Sigmoid colon (tissue), 7 donors: ENCODE measurements at places on chromosomes 1 and 21. TPM values are rescaled to one million over a fixed set of nuclear protein-coding genes. Genes with fewer than 3 reads are reported as not detected.

- H3K36me3 ChIP-seq: no peaks in the 10 kb centered on the region
- no peaks in the 10 kb centered on the region for H3K4me1 ChIP-seq
- H3K4me3 ChIP-seq: no peak overlapping the region
- DNase-seq: no peak
- no peak overlapping the region for H3K27ac ChIP-seq
Observed at GRCh38 chr21:44275041-44275440, 10.6 kb upstream of the AIRE start.

GRCh38 chr1:65422241-65423203 is 2.1 kb downstream of the LEPR start:
- no peak for DNase-seq
- H3K27ac ChIP-seq: no peak overlapping the region
- H3K4me1 ChIP-seq: peaks cover 34% of the 10 kb centered on the region
- H3K36me3 ChIP-seq: no peaks in the 10 kb centered on the region
- peak overlapping the region; percentile 88 for H3K4me3 ChIP-seq

- H3K27me3 ChIP-seq: no peaks in the 10 kb centered on the region
- no peak within 1 kb of the TSS for H3K4me3 ChIP-seq
- no peak within 1 kb of the TSS for H3K27ac ChIP-seq
- no peaks in the 10 kb centered on the region for H3K4me1 ChIP-seq
Observed at GRCh38 chr1:160954158-160955104, at the start of gene ITLN2. Gene ITLN2, minus strand, starts transcription at chr1:160954809. Its CDS starts 68 bp downstream, at chr1:160954741.

GRCh38 chr1:71047635-71048607 is at the start of gene PTGER3:
Gene PTGER3, minus strand, starts transcription at chr1:71047816. Its CDS starts 239 bp downstream, at chr1:71047577.
- peak within 1 kb of the TSS; percentile 71 for H3K27ac ChIP-seq
- H3K4me3 ChIP-seq: peak within 1 kb of the TSS; percentile 47
- no peaks in the 10 kb centered on the region for H3K36me3 ChIP-seq

GRCh38 chr1:156556354-156556753 is 16.0 kb downstream of the IQGAP3 start:
- no peak overlapping the region for H3K4me3 ChIP-seq
- no peaks in the 10 kb centered on the region for H3K36me3 ChIP-seq
- DNase-seq: peak; percentile 61
- peaks cover 5% of the 10 kb centered on the region for H3K4me1 ChIP-seq

DNA sequence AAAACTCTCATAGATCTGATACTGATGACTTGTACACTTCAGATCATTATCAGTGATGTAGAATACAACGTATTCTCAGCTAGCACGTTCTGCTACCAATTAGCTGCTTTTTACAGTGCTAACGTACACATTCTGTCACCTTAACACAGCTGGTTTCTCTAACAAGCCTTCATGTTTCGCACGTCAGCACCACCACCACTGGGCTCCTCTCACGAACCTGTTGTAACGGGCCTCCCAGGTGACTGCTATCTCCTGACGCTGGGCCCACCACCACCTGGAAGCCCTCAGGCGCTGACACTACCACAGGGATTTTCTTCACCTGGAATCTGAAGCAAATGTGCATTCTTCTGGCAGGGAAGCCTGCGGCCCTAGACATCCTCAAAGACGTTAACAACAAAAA is 19.8 kb downstream of the TOMM20 start:
- H3K27me3 ChIP-seq: no peaks in the 10 kb centered on the region
- DNase-seq: no peak
- H3K4me3 ChIP-seq: no peak overlapping the region
- peaks cover 59% of the 10 kb centered on the region for H3K36me3 ChIP-seq
- H3K27ac ChIP-seq: no peak overlapping the region

- no peaks in the 10 kb centered on the region for H3K27me3 ChIP-seq
- peaks cover 6% of the 10 kb centered on the region for H3K36me3 ChIP-seq
- no peak for DNase-seq
- H3K4me3 ChIP-seq: no peak overlapping the region
- peaks cover 15% of the 10 kb centered on the region for H3K4me1 ChIP-seq
Observed at GRCh38 chr1:20632386-20632785, 872 bp upstream of the PINK1 start.

DNA sequence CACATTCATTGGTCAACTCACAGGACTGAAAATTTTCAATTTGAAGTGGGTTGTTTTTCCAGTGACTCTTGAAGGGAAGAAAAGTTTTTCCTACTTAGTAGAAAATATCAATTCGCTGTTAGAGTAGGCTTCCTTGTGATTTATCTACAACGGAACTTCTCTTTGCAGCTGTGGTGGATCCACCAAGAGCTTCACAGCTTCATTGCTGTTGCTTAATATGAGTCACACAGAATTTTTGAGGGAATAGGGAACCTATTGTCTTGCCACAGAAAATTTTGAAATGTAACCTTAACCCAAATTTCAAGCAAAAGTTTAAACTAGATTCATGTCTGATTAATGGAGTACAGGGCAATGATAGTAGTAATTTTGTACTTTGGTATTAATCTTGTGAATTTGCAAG is 58.4 kb upstream of the IFI44L start:
- DNase-seq: no peak
- H3K36me3 ChIP-seq: no peaks in the 10 kb centered on the region
- no peak overlapping the region for H3K4me3 ChIP-seq
- no peaks in the 10 kb centered on the region for H3K27me3 ChIP-seq

DNA sequence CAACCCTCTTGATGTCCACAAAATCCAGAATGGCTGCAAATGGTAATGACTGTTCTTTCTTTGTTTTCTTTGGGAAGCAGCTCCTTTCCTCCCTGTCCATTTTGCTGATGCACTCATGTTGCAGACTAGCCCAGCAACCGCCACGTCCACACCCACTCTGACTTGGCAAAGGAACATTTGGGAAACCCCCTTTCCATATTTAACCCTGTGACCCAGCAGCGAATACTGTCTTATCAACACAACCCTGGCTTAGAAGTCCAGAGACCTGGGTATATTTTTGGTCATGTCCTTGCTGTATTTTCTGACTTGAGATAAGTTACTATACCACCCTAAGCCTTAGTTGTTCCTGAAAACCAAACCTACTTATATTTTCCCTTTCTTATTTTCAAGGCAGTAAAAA is 18.1 kb upstream of the SHE start:
- no peaks in the 10 kb centered on the region for H3K4me1 ChIP-seq
- H3K27me3 ChIP-seq: no peaks in the 10 kb centered on the region
- no peaks in the 10 kb centered on the region for H3K36me3 ChIP-seq
- no peak overlapping the region for H3K4me3 ChIP-seq

- H3K27ac ChIP-seq: no peak overlapping the region
- H3K4me1 ChIP-seq: peaks cover 26% of the 10 kb centered on the region
- peaks cover 6% of the 10 kb centered on the region for H3K27me3 ChIP-seq
- DNase-seq: no peak
Observed at GRCh38 chr1:69569175-69569541, 1.4 kb downstream of the LRRC7 start.

GRCh38 chr1:29269382-29269781 is 33.1 kb downstream of the PTPRU start:
- no peaks in the 10 kb centered on the region for H3K4me1 ChIP-seq
- H3K4me3 ChIP-seq: no peak overlapping the region
- H3K27me3 ChIP-seq: no peaks in the 10 kb centered on the region
- H3K27ac ChIP-seq: no peak overlapping the region

ETNK2 gene
- 3.8 TPM for total RNA-seq

GJA4 gene
- 14.7 TPM for total RNA-seq

FCRL6 gene
- not detected for total RNA-seq

SLFNL1 gene
- 0.36 TPM for total RNA-seq

LINGO4 gene
- 0.16 TPM for total RNA-seq
